ENCODE measurements at places on chromosomes 1 and 21.

- no peak for DNase-seq
Measured at GRCh38 chr1:232678185-232678886, 48.4 kb upstream of the SIPA1L2 start.

DNA sequence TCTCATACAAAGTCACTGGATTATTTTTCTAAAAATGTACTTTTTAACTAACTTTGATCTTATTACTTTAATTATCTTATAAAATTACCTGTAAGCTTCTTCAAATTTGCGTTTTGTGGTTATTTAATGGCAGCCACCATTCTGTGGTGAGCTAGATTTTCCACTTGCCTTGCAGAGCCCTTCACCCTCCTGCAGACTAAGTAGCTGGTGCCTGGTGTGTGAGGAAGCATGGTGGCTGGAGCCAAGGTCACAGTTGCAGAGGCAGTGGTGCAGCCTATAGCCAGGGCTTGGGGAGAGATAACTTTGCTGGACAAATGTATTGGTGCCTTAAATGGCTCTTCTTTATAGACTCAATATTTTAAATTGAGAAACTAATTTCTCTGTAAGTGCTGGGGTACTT is 11.2 kb upstream of the CD84 start:
- no peak for DNase-seq

DNA sequence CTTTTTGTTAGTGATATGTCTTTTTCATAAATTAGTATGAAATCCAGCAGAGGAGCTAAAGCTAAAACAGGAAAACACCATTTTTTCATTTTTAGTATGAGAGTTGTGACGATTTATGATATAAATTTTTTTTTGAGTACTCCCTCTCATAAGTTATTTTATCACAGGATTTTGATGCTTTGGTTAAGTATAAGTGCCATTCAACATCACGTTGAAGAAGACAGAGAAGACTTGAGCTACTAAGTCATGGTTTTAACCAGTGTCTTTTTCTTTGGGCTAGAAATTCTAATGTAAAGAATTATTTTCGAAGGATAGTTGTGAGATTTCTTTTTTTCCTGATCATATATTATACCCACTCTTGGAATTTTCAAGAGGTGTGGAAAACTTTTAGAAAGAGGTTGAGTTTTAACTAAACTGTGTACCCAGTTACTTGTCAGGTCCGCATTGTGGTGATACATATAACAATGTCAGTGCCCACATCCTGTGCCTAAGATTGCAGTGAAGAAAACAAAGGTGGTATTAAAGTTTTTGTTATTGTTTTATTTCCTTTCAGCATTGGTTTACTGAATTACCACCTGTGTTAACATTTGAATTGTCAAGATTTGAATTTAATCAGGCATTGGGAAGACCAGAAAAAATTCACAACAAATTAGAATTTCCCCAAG is 93.8 kb downstream of the USP25 start:
- no peak for DNase-seq

DNA sequence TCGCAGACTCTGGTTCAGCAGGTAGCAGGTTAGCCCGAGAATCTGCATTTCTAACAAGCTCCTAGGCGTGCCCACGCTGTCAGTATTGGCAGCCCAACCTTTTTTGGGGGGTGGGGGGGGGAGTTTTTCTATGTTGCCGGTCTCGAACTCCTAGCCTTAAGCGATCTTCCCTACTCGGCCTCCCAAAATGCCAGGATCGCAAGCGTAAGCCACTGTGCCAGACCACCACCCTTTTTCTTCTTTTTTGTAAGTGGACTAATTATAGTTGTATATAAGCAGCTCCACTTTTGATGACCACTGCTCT is 480 bp upstream of the MIS18A start:
- no peak for DNase-seq

DNA sequence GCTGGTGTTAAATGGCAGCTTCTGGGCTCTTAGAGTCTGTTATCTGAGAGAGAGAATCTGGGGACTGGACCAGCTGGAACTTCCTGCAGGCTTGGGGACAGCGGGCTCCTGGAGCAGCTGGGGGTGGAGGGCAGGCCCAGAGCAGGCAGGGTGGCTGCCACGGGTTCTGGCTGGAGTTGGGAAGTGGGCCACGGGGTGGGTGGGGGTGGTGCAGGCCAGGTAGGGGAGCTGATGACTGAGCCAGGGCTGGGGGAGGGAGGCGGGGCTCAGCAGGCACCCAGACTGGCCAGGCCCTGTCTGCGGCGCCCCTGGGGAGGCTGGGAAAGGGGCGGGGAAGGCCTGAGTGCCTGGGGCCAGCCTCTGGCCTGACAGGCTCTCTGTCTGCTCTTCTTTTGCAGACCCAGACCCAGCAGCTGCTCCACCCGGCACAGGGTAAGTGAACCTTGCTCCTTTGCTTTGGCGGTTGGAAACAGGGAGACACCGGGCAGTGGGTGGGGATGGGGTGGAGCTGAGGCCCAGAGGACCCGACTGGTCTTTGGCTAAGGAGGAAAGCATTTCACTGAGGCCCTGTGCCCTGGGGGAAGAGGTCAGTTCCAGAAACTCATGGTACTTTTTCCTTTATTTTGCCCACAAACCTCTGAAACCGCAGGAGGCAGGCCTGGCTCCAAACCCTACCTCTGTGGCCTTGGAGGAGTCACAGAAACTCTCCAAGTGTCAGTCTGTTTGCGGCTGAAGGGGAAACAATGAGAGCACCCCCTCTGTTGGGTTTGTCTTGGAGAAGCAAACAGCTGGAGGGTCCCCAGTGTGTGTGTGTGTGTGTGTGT is 48.8 kb downstream of the ARHGEF10L start:
- no peak for DNase-seq

- no peak for DNase-seq
Measured at GRCh38 chr1:1839311-1839965, 51.4 kb downstream of the GNB1 start.

- DNase-seq: no peak
Measured at GRCh38 chr1:30045304-30046090, 677.9 kb downstream of the MATN1 start.

GRCh38 chr1:239841631-239842030 is 250.1 kb upstream of the FMN2 start:
- no peak for DNase-seq

DNA sequence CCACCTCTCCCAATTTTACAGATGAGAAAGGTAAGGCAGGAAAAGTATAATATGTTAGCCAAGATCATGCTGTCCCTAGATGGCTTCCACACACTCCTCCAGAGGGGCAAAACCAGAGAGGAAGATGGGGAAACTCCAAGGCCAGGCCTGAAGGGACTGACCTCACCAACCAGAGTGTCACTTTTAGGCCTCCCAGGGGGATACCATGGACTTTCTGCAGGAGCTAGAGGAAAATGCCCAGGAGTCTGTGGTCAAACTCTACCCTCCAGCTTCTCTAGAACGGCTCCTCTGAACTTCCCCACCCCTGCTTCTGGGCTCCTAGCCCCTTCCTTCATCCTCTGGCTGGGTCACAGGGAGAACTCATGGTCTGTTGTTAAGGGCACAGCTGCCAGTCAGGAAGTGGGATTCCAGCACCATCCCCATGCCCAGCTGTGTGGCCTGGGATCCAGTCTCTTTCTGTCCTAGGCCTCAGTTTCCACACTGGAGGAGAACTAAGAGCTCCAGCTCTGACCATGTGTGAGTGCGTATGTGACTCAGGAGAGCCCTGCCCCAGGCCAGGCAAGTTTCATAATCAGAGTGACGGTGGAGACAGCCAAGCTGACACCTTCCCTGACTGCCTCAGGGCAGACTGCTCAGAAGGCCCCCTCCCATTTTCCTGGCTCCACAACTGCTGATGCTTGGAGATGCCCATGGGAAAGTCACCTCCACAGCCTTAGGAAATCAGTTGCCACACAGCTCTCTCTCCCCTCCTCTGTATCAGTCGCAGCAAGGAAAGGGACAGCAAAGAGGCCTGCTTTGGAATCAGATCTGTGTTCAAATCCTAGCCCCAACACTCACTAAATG is 1.9 kb downstream of the IGSF8 start:
- DNase-seq: no peak

GRCh38 chr1:217569021-217569420 is 61.9 kb downstream of the GPATCH2 start:
- no peak for DNase-seq

GRCh38 chr1:61370177-61370912 is 288.0 kb downstream of the NFIA start:
- DNase-seq: no peak

DNA sequence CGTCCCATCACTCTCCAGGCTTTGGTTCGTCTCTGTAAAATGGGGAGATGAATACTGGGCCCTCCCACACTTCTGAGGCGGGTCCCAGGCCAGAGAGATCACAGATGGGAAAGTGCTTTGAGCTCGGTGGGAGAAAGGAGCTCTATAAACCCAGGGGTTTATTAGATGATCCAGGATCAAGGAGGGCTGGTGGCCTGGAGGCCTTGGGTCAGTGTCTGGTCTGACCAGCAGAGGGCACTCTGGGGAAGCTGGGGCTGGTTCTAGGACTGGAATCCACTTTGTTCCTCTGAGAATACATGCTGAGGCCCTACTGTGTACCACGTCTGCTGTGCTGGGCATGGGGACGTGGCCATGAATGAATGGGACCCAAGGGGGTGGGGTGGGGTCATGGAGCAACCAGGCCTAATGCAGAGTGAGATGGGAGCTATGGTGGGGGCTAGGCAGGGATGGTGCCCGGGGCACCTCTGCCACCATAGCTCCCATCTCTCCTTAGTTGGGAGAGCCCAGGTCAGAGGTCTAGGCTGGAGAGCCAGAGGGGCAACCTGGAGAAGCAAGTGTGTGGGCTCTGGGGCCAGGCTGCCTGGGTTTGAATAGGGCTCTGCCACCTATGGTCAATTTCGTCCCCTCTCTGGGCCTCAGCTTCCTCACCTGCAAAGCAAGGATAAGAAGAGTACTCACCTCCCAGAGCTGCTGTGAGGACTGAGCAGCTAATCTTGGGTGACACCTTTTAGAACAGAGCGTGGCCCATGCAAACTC is 9.0 kb upstream of the FAM131C start:
- DNase-seq: peak; percentile 31

DNA sequence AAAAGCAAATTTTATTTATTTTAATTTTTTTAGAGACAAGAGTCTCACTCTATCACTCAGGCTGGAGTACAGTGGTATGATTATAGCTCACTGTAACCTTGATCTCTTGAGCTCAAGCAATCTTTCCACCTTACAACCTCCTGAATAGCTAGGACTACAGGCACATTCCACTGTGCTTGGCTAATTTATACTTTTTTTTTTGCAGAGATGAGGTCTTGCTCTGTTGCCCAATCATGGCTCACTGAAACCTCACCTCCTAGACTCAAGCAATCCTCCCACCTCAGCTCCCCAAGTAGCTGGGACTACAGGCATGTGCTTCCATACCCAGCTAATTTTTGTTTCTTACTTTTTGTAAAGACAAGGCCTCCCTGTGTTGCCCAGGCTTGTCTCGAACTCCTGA is 49.5 kb downstream of the DR1 start:
- no peak for DNase-seq

DNA sequence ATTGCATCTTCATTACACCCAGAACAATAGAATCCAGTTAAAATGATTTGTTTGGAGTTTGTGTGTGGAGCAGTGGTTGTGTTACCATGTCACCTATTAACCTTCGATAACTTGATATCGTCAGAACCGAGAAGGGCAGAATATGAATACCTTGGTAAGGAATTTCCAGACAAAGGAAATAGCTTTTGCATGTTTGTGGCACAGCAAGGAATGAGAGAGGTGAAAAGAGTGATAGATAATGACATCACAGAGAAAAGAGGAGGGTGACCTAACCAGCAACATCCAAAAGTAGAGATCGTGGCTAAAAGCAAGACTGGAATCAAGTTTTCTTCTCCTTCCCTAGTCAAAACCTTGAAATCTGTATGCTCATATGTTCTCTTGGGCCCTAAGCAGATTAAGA is 244.6 kb upstream of the NEGR1 start:
- no peak for DNase-seq

- no peak for DNase-seq
Measured at GRCh38 chr21:37877171-37877570, 39.1 kb downstream of the KCNJ6 start.

DNA sequence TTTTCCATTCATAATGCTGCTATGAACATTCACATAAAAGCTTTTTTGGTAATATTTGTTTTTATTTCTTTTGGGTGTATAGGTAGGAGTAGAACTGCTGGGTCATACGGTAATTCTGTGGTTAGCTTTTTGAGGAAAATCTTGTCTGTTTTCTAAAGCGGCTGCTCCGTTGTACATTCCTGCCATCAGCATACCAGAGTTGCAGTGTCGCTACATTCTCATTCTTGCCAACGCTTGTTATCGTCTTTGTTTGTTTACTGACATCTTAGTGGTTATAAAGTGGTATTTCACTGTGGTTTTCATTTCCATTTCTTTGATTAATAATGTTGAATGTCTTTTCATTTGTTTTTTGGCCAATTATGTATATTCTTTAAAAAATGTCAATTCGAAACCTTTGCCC is 469.8 kb upstream of the ZP4 start:
- no peak for DNase-seq

GRCh38 chr1:96002969-96003964 is 718.3 kb upstream of the PTBP2 start:
- DNase-seq: no peak

DNA sequence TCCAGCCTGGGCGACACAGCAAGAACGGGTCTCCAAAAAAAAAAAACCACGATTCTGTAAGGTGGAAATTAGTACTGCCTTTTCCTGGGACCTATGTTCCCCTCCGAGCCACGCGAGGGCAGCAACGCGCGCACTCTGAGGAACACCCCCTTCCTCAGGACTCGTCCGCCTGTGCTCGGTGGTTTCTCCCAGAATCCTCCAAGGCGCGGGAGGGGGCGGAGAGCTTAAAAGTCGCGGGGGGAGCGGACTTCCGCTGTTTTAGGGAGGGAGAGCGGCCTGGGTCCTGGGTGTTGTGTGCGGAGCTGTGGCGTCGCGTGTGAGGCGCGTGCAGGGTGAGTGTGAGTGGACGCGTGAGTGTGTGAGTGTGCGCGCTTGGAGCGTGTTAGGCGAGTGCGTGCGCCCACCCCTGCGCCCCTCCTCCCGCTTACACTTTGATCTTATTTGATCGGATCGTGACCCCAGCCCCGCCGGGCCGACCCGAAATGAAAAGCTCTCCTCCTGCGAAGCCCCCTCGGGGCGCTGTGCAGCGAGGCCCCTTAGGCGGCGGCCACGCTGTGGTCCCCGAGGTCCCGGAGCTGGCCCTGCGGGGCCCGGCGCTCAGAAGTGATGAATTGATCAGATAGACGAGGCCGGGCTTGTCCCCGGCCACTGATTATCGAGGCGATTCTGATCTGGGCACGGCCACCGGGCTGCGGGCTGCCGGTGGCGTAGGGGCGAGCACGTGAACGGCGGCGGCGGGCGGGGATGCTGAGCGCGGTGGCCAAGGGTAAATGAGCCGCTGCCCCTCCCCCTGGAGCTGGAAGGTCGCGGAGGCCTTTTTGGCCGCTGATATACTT is 9.6 kb downstream of the TMEM167B start:
- no peak for DNase-seq

Measured in glomerular endothelial cell (primary cell).